ENCODE measurements at places on chromosomes 1 and 21.

- peak; percentile 25 for DNase-seq
Observed at GRCh38 chr1:180168786-180169639, 14.3 kb downstream of the QSOX1 start.

DNA sequence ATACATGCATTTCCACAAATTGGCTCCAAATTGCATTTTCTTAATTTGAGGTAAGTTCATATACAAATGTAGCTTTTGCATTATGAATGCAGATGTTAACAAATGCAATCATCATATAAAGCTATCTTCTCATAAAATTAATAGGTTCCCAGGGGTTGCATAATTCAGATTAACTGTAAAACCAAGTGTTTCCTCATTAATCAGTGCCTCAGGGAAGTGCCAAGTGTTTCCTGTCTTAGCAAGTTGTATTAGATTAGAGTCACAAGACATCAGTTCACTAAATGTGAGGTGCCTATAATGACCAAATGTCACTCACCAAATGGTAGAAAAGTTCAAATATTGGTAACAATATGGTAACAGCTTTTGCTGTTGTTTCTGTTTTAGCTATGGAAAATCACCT, 140.8 kb downstream of the PTGER3 start:
- no peak for DNase-seq

DNA sequence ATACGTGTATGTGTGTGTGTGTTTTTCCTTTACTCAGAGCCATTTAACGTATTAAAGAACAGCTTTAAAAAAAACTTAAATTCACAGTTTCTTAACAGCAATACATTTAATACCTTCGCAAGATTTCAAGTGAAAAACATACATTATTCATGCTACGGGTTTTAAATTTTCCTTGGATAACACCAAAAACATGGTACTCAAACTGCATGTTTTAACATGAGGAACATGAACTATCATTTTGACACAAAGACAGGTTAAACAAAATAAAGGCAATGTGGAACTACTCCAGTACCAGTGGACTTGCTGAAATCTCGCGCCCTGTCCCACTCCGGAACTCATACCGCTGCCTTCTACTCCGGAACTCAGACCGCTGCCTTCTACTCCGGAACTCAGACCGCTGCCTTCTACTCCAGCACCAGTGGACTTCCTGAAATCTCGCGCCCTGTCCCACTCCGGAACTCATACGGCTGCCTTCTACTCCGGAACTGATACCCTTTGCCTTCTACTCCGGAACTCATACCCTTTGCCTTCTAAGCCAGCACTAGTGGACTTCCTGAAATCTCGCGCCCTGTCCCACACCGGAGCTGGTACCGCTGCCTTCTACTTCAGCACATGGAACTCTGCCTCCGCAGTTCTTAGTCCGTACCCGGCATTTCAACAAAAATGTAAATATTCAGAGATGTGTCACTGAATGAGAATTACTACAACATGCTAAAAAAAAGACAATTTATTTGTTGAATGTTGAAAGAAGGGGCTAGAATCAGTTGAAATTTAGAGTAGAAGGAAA, 148.6 kb downstream of the NCAM2 start:
- no peak for DNase-seq

DNA sequence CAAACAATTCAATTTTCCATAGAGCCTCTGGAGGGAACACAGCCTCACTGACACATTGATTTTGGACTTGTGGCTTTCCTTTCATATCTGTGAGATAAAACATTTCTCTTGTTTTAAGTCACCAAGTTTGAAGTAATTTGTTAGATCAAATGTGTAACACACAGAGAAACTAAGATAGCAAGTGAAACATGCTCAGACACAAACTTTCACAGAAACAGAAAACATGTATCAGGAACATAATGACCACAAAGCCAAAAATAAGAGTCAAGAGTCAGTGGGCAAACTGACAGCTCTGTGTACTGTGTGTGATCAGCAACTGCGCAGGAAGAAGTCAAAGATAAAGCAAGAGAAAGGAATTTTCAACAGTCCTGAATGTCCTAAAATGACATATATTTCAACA, 1237.5 kb downstream of the AMY1C start:
- DNase-seq: no peak

DNA sequence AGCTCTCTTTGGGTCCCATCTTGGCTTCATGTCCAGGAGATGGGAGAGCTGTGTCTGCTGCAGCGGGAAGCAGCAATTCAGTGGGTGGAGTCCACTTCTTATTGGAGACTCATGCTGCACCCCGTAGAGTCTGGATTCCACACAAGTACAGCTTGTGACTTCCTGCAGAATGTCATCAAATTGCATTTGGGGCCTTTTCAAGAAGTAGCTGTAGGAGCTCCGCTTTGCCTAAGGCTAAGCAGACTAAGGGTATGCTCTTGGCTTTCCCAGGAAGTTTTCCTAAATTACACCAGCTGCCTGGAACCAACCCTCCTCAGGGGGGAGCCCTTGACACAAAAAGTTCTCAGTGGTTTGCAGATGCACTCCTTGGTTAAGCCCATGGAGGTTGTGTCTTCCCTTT, 5.7 kb upstream of the MOB3C start:
- DNase-seq: no peak

DNA sequence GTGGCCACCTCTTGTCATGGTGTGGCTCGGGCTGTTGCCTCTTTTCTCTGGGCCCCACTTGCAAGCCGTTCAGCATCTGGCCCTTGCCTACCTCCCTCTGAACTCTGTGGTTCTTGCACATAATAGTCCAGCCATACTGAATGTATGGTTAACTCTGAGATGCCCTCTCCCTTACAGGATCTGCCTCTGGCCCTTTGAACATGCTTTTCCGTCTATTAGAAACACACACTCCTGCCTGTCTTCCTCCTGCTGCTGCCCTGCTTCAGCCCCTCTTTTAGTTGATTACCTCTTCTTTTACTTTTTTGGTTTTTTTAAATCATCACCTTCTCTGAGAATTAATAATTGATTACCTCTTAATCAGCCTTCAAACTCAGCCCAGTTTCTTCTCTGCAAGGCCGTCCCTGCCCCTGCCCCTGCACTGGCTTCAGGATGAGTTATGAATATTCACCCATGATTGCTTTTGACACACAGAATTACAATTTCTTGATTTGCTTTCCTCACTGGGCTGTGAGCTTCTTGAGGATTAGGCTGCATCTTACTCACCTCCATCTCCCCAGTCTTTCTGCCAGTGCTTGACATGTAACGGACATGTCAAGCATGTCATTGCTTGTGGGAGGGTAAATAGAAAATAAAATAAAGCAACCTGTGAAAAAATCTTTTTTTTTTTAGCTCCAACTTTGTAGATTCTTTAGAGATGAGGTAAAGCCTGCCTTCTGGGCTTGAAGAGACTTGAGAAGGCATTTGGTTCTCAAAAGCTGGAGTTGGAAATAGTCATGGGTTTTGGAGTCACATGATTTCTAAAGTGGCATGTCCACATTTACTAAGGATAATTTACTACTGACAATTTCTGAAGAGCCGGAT, 158.3 kb downstream of the PLXNA2 start:
- no peak for DNase-seq
